ENCODE measurements at places on chromosomes 11 and 22. TPM values are rescaled to one million over a fixed set of nuclear protein-coding genes. Genes with fewer than 3 reads are reported as not detected.

C11orf21 gene
- total RNA-seq, result not detected

ARHGAP8 gene
- 29.4 TPM for total RNA-seq

DNA sequence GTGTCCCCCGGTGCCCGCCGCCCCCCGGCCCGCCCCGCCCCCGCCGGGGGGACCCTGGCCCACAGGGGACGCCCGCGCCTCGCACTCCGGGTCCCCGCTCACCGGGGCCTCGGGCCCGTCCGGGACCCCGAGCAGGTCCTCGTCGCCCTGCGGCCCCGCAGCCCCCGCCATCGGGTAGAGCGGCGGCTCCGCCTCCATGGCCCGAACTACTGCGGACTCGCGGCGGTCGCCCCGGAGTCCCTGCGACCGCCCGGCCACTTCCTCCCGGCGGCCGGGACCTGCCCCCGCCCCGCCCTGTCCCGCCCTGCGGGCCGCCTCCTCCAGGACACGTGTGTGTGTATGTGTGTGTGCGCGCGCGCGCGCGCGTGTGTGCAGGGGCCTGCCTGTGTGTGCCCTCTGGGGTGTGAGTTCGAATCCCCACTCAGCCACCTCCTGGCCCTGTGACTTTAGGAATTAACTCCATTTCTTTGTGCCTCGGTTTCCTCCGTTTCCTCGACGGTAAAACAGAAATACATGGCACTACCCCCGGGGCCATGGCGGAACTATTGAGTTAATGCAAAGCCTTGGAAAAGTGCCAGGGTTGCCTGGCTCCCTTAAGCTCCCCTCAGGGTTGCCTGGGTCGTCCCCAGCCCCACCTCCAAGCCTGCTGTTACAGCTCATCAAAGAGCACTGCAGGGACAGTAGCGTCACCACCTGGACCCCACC lies at the start of gene UNC93B1:
TSS of gene UNC93B1 (minus strand) at position 252 of the 705 bp plus-strand sequence. CDS start at position 198, 54 bp downstream.
- H3K4me1 ChIP-seq, result peaks cover 14% of the 10 kb centered on the region
- H3K27ac ChIP-seq, result no peak within 1 kb of the TSS
- peak within 1 kb of the TSS; percentile 83 for H3K4me3 ChIP-seq

GRCh38 chr11:19788435-19788834 lies 75.8 kb downstream of the NAV2 start:
- no peaks in the 10 kb centered on the region for H3K27me3 ChIP-seq
- H3K27ac ChIP-seq, result no peak overlapping the region
- H3K4me1 ChIP-seq, result no peaks in the 10 kb centered on the region

GRCh38 chr22:50248196-50249081 lies 2.6 kb downstream of the HDAC10 start:
- peaks cover 16% of the 10 kb centered on the region for H3K4me1 ChIP-seq
- no peak overlapping the region for H3K27ac ChIP-seq
- H3K27me3 ChIP-seq, result no peaks in the 10 kb centered on the region
- no peak overlapping the region for H3K4me3 ChIP-seq
- DNase-seq, result no peak

DNA sequence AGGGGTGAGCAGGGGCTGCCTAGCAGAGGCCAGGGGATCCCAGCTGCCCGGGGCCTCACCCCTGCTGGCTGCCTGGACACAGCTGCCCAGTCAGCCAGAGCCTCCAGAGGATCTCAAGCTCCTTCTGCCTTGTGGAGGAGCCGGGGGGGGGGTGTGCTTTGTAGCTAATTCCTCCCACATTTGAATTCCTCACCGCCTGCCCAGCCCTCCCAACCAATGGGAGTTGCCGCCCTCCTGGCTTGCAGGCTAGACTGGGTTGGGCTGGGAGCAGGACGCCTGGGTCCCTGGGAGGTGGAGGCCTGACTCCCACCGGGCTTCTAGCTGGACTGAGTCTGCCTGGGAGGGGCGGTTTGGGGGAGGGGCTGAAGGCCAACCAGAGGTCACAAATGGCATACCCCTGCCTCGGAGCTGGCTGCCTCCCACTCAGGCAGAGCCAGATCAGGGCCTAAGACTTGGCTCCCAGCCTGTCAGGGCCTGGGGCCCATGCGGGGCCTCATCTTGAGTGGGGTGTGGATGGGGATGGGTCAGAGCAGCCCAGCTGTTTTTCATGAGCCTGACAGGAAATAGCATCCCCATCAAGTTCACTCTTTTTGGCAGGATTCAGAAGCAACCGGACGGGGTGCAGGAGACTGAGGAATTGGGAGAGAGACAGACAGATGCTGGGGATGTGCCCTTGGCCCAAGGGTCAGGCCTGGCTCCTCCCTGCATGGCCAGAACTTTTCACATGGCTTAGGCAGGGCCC lies 29.2 kb upstream of the PDE2A start:
- no peaks in the 10 kb centered on the region for H3K4me1 ChIP-seq
- H3K27ac ChIP-seq, result no peak overlapping the region
- no peak overlapping the region for H3K4me3 ChIP-seq

DNA sequence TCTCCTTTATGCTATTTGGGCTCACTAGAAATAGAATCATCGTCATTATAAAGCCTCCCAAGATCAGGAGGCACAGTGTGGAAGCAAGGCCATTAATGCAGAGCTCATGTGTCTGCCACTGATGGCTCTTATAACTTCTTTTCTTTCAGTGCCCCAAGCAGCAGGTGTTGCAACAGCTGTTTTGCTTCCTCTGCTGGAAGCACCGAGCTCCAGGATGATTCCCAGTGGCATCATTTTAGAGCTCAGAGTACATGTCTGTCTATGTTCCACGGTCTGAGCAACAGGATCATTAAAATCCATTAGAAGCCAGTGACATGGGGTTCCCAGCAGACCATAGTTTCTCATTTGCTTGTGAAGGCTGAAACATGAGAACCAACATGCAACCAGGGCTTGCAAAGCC lies 803.0 kb upstream of the FAT3 start:
- H3K36me3 ChIP-seq, result no peaks in the 10 kb centered on the region
- no peak for DNase-seq
- no peak overlapping the region for H3K4me3 ChIP-seq
- no peak overlapping the region for H3K27ac ChIP-seq

GRCh38 chr11:76770642-76771445 lies 12.3 kb upstream of the TSKU start:
- H3K4me1 ChIP-seq, result peaks cover 37% of the 10 kb centered on the region
- H3K4me3 ChIP-seq, result peak overlapping the region; percentile 14
- no peaks in the 10 kb centered on the region for H3K36me3 ChIP-seq
- no peaks in the 10 kb centered on the region for H3K27me3 ChIP-seq
- peak; percentile 92 for DNase-seq

Measured in PC-3 (cell line).